ENCODE measurements at places on chromosomes 5 and 9.

GRCh38 chr5:78799266-78800017 is 150.9 kb upstream of the LHFPL2 start:
- DNase-seq, result no peak

GRCh38 chr5:72234265-72234700 is 85.8 kb downstream of the MRPS27 start:
- no peak for DNase-seq

- no peak for DNase-seq
Measured at GRCh38 chr5:100595812-100596173, 60.6 kb downstream of the FAM174A start.

DNA sequence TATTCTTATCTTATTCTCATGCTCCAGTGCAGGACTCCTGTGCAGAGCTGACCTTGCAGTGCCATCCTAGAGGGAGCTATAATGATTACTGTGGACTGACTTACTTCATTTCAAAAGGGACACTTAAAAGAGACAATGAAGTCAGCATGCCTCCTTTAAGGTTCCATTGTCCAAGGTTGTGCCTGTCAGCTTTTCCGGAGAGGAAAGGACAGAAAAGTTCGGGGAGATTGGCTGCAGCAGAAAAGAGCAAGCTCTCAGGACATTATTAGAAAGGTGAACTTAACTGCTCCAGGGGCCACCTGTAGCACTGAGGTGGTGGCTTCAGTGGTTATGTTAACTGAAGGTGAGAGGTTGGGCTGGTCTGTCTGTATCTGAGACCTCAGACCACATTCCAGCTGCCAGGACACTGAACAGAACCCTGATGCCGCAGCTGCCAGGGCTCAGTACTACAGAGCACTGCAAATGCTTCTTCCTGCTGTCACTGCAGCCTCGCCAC is 112.9 kb downstream of the ST8SIA4 start:
- DNase-seq, result no peak

DNA sequence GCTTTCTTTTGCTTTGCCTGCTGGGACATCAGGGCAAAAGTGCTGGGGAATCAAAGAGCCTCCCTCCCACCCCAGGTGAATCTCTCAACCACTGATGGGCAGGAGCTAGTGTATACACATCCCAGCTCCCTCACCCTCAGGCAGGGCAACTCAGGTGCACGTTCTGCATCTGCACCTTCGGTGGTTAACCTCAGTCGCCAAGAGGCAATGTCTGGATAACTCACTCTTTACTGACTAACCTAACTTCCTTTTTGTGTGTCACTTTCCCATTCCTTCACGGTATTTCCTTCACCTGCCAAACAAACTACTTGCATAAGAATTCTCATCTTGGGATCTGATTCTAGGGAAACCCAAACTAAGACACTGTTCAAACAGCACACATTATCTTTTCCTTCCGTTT is 26.3 kb downstream of the CNTFR start:
- DNase-seq, result no peak
